Non-pigmented ciliary epithelial cell (primary cell): ENCODE measurements at places on chromosomes 1 and 21.

DNA sequence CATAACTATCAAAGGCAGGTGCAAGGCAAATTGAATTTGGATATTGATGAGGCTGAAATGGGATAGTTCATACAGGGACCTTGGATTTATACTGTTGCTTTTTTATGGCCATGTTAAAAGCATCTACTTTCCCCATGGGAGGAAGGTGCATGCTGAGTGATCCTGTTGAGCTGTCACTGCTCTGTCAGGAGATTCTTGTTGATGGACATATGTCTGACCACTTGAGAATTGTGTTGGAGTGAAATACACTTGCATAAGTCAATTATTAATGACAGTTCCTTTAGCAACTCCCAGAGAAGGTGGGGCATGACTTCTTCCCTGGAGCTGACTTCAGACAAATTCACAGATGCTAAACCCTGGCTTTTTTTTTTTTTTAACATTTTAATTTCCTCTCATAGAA, 58.4 kb upstream of the DYNLT5 start:
- DNase-seq, result no peak

DNA sequence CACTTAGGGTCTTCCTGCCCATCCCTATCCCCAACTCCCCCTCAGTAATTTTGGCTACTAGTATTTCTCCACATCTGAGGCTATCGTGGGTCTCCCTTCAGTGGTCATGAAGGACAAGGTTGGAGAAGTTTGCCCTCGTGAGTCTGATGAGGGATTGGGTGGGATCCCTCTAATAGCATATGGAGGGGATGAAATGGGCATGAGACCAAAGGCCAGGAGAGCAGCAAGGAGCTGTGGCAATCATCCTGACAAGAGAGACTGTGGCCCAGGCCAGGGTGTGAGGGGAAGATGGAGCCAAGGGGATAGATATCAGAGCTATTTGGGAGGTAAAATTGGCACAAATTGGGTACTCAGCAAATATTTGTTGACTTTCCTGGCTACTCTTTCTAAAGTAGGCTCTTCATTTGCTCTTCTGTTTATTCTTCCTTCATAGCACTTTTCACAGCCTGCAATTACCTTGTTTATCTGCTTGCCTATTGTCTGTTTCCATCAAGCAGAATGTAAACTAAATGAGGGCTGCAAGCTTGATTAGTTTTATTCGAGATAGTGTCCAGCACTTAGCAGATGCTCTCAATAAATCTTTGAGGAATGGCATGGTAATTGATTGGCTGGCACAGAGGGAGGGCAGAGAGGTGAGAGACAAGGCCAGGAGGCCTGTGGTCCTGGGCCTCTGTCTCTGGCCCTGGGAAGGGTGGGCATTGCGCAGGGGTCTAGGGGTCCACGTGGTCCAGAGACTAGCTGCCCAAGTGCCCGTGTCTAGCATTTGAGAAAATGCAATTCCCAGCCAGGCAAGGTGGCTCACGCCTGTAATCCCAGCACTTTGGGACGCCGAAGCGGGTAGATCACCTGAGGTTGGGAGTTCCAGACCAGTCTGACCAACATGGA, 1.5 kb upstream of the PLK3 start:
- no peak for DNase-seq

DNA sequence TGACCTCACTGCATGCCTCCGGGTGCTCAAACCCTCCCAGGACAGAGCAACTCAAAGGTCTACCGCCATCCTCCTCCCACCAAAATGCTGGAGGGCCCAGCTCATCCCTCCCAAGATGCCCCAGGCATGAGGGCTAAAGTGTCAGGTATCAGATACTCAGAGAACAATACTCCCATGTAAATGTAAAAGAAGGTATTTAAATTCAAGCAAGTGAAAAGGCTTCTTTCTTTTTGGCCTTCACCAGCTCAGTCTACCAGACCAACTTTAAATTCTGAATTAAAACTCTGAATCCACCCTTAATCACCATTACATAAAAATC, 3.0 kb downstream of the PARP1 start:
- DNase-seq, result no peak

GRCh38 chr21:43760391-43760958, 15.6 kb downstream of the CSTB start:
- DNase-seq, result no peak

GRCh38 chr1:65756616-65757015, 36.1 kb upstream of the PDE4B start:
- no peak for DNase-seq

DNA sequence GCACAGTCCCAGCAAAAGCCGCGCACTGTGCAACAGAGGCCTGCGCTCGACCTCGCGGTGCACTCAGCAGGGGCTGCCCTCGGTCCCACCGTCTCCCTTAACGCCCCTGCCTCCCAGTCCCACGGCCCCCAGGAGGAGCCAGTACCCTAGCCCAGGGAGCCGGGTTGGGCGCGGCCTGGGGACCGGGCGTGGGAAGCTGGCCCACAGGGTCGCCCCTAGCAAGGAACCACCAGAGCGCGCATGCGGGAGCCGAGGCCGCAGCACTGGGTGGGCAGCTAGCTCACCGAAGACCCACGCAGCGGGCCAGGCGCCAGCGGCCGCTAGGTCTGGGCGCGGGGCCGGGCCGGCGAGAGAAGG, 21.6 kb upstream of the ZNF678 start:
- DNase-seq, result no peak

DNA sequence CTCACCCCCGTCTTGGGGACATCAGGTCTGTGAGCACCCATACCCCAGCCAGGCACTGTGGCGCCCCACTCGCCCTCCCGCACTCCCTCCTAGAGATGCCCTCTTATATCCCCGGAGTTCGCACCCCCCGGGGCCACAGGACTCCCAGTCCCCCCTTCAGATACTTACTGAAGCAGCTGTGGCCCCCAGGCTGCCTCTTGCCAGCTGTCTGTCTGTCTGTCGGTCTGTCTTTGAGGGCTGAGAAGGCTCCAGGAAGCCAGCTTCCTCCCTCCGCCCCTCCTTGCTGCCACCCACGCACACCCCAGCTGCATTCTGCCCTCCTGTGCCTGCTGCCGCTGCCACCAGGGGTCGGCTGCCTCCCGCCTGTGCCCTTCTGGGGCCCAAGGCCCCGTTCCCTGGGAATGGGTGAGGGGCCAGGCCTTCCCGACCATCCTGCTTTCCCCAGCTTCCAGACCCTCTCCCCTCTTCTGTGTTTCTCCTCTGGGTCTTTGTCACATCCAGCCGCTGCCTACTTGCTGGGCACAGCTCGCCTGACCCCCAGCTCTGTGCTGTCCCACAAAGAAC, at the start of gene PTPN7:
TSS of gene PTPN7 (minus strand) at position 226 of the 564 bp plus-strand sequence. CDS start 1,200 bp downstream, outside the sequence.
- DNase-seq, result no peak

DNA sequence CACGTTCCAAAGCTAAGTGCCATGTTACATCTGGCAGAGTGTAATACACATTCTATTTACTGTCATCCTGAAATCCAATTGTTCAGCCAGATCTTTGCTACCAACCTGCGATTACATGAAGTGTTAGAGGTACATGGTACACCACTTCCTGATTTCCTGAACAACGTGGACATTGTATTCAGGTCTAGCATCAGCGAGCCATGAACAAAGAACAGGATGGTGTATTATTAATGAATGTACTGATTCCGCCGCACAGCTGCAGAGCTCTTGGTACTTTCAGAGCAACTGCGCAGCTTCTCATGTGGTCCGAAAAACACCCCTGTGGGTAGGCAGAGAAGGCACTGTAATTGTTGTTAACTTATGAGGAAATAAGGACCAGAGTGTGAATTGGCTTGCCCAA, 511.4 kb downstream of the AJAP1 start:
- no peak for DNase-seq

- no peak for DNase-seq
Measured at GRCh38 chr1:85934516-85934915, 222.1 kb downstream of the COL24A1 start.

DNA sequence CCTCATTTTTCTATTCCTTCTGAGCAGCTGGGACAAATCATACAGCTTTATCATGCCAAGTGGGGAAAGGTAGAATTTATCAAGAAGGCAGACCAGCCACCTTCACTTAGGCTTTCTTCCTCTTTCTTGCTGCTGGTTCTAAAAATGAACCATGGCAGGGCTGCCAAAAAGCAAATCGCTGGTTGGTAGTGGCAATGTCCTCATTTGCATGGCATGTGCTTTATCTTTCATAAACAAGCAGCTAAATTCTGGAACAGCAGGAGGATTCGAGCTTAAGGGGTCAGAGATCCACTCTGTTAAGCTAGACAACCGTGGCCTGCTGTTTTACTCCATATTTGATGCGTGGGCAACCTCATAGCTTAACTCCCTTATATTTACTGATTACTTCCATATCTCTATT, 91.3 kb downstream of the RPE65 start:
- no peak for DNase-seq

- DNase-seq, result no peak
Measured at GRCh38 chr1:11576109-11576875, 77.9 kb downstream of the FBXO2 start.

DNA sequence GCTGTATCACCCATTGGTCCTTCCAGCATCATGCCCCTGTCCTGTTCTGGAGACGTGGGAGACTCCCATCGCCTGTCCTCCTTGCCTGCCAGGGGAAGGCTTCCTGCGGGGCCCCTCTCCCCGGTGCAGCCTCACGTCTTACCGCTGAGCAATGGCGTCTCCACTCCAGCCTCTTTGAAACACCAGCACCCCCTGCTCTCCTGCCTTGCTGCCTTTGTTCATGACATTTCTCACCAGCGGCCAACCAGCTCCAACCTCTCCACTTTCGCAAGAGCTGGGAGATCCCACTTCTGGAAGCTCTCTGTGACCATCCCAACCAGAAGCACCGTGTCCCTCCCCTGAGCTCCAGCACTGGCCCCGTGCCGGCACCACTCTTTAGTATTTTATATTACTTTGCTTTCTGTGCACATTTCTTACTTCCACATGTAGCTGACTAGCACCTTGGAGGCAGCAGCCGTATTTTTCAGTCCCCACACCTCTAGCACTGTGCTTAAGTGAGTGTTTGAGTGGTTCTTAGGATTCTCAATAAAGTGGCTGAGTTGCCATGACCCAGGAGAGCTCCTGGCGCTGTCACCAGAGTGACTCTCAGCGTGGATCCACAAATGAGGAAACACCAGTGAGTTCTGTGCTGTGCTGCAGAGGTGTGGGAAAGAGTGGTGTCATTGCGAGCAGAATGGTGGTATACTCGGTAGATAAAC, 83.5 kb downstream of the ATP5PO start:
- no peak for DNase-seq

DNA sequence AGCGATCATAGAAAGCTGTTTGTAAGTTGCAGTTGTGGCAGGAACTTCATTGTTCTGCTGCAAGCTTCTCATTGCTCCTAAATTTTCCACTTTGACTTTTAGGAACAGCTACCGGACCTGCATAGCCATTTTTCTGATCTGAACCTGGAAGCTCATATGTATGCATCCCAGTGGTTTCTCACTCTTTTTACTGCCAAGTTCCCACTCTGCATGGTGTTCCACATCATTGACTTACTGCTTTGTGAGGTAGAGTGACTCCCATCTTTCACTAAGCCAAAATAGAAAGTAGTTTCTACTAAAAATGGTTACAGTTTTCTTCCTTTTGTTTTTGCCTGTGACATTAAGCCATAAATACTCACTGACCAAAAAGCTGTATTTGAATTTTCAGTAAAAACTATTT, 254.2 kb downstream of the GPR52 start:
- DNase-seq, result no peak

DNA sequence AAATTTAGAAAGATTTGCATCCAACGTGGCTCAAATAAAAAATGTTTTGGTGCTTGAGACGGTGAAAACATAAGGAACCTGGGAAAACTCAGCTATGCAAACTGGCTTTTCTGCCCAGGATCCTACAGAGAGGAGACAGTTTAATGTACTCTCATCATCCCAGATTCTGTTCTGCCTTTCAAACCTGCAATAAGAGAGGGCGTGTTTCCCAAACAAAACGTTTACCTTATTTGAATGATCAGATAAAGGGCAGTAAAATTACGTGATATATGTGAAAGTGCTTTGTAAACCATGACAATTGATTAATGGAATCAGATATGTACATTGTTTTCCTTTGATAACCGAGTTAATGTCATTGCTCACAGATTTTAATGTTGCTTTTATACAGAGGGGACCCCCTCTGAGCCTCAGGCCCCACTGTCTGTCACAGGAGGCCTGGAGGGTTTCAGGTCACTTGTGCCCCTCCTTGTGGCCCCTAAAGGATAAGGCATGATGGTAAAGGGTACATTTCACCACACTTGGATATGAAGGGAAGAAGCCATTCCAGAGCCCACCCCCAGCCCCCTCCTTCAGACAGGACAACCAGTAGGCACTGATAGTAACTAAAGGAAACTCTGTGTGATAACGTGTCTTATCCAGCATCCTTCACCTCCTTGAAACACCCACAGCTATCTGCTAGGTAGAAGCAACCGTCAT, 157.6 kb downstream of the EDEM3 start:
- DNase-seq, result no peak
